AG08396 (cell line): ENCODE measurements at places on chromosomes 7 and 10.

DNA sequence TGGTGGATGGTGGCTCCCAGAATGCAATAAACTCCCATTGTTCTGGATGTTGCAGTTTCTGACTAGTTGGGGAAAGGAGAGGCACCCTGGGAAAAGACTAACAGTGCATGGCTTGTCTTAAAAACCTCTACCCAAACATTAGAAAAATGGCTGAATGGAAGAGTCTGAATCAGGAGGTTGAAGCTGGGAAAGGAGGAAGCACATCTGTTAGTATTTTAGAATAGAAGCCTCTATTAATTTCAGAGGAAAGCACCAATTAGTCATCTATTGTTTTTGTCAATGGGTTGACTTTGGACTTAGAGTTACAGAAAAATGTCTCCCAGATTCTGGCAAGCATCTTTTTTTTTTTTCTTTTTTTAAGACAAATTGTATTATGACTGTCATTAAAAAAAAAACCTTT is 56.1 kb upstream of the ELMO1 start:
- DNase-seq, result no peak

- no peak for DNase-seq
These were observed 51.4 kb upstream of the NFKB2 start for GRCh38 chr10:102344067-102344466.

DNA sequence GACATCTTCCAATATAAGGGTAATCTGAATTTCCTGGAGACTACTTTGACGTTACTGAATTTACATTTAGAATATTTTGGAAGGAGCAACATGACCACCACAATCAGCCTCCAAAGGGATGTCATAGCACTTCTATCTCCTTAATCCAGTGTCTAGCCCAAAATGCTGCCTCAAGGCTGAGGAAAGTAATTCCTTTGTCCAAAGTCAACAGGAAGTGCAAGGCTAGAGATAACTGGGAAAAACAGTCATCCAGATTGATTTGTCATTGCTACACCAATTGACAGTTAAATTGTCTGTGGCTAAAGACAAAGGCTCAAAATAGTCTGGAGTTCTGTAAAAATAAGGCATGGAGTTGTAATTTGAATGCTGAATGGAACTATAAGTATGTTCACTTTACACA is 3.9 kb upstream of the TFPI2 start:
- no peak for DNase-seq

GRCh38 chr10:125565046-125565445 is 117.9 kb downstream of the TEX36 start:
- DNase-seq, result no peak

DNA sequence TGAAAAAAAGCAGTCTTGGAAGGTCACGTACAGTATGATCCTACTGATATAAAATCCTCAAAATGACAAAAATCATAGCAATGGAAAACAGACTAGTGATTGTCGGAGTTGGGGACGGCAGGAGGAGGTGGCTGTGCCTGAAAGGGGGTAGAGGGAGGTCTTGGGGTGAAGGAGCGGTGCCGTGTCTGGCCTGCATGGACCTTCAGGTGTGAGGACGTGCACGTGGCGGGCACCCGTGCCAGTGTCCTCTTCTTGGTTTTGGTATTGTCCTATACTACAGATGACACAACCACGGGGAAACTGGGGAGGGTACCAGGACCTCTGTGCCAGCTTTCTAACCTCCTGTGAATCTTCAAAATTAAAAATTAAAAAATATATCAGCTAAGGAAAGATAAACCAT is 73.0 kb downstream of the COBL start:
- DNase-seq, result no peak

- DNase-seq, result no peak
These were observed 104.9 kb downstream of the CDK6 start for GRCh38 chr7:92731335-92732063.

GRCh38 chr10:103612462-103613365 is 119.2 kb downstream of the NEURL1 start:
- peak; percentile 91 for DNase-seq

GRCh38 chr7:121394709-121395140 is 1.4 kb downstream of the FAM3C start:
- peak; percentile 8 for DNase-seq

- no peak for DNase-seq
These were observed 43.4 kb upstream of the PPP2R2D start for GRCh38 chr10:131857156-131858117.
